ENCODE measurements at places on chromosomes 3 and 15.

- DNase-seq = no peak
Measured at GRCh38 chr15:61819386-61819785, 240.9 kb downstream of the VPS13C start.

DNA sequence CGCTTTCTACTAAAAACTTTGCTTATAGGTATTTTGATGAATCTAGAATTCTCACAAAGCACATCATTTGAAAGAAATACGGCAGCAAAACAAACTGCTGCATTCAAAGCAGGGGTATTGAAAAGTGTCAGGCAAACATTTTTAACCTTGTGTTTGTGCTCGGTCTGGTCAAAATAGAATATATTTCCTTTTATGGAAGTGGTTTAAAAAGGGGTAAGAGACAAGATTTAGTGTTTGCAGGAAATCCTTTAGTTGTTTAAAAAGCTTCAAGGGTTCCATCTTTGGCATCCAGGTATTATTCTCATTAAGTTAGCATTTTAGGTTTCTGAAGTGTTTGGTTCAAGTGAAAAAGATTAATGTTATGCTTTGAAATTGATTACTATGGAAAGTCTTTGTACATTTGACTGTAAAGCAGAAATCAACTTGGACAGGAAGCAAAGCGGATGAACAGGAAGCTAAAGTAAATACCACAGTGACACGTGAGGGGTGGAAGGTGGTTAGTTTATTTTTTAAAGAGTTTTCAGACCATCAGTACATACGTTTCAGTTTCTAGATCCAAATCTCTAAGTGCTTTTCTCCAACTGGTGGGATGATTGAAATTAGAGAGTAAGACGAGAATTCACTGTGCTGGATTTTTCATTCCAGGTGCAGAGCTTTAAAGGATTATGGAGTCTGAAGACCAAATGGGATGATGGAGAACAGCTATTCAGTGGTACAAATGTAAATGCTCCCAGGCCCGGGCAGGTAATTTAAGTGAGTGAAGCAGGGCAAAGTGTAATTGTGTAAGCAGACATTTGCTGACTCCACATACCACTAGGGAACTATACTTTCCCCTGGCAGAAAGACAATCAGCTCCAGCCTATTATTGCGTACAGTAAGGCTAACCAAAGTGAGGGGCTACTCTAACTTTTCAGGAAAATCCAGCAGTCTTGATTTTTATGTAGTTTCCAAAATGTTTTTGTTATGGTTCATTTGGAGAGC lies 341.8 kb upstream of the TBL1XR1 start:
- no peak for DNase-seq

GRCh38 chr15:88918738-88919137 lies 5.6 kb upstream of the MFGE8 start:
- DNase-seq = no peak

- DNase-seq = no peak
Measured at GRCh38 chr3:30679045-30679444, 72.6 kb downstream of the TGFBR2 start.

GRCh38 chr3:113179235-113179824 lies 32.0 kb upstream of the BOC start:
- no peak for DNase-seq

GRCh38 chr3:131658115-131658514 lies 155.3 kb upstream of the MRPL3 start:
- DNase-seq = no peak

All from T-helper 17 cell (primary cell).